D341Med (cell line): ENCODE measurements at places on chromosomes 2 and 18.

DNA sequence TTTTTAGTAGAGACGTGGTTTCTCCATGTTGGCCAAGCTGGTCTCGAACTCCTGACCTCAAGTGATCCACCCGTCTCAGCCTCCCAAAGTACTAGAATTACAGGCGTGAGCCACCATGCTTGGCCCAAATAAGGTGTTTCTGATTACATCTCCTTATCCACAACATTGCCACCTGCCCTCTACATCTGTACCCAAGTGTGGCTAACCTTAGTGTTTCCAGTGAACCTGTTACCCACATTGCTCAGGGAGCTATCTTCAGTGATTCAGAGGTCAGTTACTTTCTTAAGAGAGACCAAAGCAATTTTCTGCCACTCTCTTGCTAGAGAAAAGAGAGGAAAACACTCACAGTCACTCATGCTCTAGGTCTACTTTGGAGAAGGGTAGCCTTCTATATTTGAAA lies 115.0 kb upstream of the SLC39A10 start:
- DNase-seq: no peak

DNA sequence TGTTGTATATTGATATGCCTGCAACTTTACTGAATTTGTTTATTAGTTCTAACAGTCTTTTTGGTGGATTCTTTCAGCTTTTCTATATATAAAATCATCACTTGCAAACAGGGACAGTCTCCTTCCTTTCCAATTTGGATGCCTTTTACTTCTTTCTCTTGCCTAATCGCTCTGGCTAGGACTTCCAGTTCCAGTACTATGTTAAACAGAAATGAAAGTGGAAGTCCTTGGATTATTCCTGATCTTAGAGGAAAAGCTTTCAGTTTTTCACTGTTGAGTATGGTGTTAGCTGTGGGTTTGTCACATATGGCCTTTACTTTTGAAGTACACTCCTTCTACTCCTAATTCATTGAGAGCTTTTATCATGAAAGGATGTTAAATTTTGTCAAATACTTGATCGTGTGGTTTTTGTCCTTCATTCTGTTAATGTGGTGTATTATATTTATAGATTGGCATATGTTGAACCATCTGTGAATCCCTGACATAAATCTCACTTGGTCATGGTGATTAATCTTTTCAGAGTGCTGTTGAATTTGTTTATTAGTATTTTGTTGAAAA lies 52.9 kb downstream of the REL start:
- no peak for DNase-seq

GRCh38 chr2:1544478-1545069 lies 131.3 kb downstream of the TPO start:
- DNase-seq: no peak

DNA sequence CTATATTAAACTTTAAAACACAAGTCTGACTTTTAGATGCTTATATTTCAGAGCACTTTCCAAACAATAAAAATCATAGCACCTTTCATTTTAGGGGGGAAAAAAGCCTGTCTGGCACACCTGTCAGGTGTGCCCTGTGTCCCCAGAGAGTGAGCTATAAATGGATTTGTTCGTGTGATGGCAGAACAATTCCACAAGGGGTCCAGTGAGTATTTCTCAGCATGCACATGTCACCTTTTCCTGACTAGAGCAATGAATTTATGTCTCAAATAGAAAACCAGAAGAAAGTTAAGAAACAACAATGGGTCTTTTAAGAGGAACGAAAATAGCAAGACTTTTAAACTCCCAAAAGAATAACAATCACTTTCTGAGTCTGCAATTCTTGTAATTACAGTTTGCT lies 55.9 kb downstream of the ACVR1C start:
- DNase-seq: peak; percentile 42

GRCh38 chr2:17107151-17107550 lies 411.1 kb downstream of the RAD51AP2 start:
- DNase-seq: no peak

DNA sequence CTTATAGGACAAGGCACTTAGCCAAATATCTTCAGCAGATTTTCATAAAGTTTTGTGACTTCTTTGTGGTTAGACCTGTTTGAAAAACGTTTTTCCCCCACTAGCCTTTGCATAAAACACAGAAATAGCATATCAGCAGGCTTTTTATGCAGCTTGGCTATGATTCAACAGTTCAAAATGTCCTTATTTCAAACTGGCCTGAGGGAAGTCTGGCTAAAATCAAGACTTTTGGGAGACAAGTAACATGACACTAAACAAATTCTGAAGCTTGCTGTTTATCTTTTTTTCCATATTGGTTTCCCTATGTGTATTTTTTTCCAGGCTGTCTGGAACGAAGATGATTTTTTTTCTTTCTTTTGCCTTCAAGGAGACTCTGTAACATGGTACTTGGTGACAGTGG lies 95.1 kb upstream of the L3MBTL4 start:
- no peak for DNase-seq

DNA sequence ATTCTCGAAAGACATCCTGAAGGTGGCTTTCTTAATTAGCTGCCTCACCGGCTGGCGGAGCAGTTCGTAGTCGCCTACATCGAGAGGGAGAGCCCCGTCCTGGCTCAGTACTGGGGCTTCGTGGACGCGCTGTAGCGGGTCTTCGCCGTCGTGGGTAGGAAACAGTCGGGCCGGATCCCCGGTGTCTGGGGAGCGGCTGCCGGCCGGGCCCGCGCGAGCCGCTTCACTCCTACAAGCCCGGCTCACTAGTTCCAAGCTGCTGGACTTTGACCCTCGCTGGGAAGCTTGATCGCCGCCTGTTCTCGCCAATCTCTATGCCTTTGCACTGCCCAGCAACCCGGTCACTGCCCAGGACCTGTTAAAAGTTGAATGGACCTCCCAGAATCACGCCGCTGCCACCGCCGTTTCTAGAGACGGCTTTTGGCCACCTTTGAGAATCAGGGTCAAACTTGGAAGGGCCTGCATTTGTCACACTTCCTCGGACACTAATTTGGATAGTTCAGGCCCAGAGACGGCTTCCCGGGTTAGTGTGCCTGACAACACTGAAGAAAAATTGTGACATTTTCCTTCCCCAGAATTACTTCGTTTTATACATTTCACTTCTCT lies 41.4 kb upstream of the AKAIN1 start:
- peak; percentile 81 for DNase-seq

- DNase-seq: no peak
Observed at GRCh38 chr2:104703669-104704068, 150.2 kb upstream of the POU3F3 start.

DNA sequence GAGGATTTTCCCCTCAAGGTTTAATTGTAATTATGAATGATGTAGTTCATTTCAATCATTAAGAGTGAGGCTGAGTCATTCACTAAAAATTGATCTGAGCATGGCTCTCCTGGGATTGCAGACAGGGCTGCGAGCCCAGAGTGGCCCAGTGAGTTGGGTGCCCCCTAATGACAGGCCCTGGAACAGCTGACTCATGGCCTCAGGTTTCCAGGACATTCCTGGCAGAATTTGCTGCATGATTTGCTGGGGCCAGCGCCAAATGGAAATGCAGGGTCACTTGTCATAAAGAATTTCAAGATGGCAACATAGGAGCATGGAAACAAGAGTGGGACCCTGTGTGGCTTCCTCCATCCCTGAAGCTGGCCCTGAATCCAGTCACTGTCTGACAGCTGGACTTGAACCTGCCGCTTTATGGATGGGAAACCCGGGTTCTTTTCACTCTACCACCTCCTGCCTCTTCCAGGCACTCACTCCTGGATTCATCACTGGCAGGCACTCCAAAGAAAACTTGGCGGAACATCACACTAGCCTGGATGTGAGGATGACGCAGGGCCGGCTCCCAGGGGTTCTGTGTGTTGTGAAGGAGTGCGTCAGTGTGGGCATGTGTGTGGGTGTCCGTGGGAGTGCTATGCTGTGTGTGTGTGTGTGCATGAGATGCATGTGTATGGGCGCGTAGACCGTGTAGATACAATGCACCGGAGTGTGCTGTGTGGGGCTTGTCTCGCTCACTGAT lies 15.2 kb downstream of the OTOF start:
- peak; percentile 75 for DNase-seq

DNA sequence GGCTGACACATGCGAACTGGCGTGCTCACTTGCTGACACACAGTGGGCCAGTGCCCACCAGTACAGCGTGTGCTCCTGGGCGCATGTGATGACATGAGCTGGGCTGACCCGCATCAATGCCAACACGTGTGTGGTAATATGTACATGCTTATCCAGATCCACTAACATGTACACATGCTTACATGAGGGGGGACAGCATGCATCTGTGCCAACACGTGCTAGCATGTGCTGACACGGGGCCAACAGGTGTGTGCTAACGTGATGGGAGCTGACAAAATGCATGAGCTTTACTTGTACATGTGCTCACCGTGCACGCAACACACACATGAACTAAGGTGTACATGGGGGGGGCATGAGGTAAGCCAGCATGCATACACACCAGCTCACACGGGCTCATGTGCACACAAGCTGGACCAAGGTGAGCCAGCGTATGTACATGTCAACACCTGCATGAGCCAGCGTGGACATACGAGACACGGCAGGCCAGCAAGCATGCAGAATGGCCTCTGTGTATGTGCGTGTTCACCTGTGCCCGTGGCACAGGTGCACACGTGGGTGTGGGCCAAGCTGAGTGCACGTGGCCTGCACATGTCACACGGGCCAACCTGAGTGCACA lies 28.5 kb downstream of the GPC1 start:
- no peak for DNase-seq

- DNase-seq: no peak
Observed at GRCh38 chr18:53946594-53946993, 277.9 kb downstream of the MBD2 start.

DNA sequence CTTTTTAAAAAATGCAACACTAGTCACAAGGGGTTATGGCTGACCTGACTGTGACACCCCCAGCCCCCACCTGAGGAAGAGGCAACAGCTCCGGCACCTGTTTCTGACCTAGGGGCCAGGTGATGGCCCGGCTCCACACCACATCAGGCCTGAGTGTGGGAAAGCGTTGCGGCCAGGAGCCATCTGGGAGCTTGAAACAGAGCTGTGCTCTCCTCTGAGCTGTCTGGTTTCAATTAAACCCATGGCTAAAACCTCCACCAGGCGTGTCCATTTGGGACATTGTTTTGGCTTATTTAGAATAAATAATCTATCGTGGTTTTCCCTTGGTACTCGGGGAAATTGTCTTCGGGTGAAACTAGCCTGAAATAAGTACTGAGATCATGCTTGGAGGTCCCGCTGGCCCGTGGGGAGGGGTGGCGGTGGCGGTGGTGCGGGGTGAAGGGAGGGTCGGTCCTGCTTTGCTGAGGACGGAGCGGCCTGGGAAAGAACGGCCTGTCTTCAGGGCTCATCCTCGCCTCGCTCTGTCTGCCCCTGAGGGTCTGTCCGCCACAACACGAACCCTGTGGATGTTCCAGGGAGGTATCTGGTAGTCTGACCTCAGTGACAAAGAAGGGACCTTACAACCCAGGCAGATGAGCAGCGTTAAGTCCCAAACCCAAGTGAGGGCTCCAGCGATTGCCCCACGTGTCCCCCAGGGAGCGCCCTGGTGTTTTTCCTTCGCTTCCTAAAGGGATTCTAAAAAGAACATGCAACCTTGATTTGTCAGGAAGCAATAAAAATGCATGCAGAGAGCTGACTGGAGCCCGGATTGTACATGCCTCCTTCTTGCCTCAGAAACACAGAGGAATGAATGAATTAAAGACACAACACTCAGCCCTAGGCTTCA lies 58.7 kb downstream of the IL1RL2 start:
- DNase-seq: no peak

DNA sequence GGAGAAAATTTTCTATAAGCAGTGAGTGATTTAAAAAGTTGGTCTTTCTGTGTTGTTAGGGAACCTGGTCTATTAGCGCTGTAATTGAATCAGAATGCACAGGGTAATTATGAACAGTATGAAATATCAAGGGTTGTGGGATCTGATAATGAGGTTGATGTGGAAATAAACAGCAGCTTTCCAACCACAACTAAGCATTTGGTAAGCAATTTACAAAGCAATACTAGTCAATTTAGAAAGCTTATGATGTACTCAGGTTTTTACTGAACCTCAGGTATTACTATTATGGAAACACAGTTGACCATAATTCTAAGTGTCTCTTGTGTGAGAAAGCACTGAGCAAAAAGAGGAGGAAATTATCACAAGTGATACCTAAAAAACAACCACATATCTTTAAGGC lies 11.0 kb upstream of the SMCHD1 start:
- DNase-seq: no peak

DNA sequence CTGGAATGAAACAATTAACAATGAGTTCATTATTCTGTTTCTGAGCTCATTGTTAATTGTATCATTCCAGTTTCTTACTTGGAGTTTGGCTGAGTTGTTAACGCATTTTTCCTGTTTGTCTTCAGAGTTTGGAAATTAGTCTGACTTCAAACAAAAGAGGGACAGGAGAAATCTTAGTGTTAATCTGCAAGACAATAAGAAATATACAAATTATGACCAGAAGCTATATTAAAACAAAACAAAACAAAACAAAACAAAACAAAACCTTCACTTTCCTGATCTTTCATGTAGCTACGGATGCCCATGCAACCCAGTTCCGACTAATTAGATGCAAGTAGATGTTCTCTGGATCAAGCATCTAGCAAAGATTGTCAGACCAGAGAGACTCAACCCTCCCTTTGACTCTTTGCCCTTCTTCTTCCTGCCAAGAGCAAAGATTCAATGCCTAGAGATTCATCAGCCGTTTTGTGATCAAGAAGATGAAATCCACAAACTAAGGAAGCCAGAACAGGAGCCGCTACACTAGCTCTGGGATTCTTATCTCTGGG lies 686.2 kb upstream of the FSHR start:
- DNase-seq: no peak

DNA sequence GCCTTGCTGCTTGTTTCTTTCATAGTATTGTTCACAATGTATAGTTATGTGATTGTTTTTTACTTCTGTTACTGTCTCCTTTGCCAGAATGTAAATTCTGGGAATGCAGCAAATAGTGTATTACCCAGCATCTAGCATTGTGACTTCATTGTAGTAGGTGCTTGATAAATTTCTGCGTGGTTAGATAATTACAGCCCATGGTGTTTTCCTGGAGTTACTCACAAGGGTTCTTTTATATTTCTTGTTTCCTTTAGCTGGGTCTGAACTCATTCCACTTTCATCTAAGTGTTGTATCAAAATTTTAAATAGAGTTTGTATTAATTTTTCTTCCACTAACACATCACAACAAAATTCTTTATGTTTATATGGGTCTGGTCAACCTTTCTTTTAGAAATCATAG lies 132.6 kb downstream of the MAP4K4 start:
- DNase-seq: no peak

DNA sequence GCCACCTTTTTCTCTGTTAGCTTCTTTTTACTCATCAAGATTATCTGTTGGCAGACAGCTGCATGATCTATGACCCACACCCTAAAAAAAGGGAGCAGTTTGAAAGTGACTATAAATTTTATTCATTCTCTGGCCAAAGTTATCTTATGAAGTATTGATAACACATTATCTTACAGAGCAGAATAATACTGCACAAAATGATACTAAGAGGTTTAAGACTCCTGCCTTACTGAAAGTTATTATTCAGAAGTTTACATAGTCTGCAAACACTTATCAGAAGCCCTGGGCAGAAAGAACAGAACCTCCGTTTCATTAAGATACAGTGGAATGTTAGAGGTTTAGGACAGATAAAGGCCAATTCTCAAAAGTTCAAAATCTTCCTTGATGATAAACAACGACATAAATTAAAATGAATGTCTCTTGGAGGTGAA lies 78.2 kb downstream of the ZEB2 start:
- no peak for DNase-seq
